ENCODE measurements at places on chromosomes 13 and 19. TPM values are rescaled to one million over a fixed set of nuclear protein-coding genes. Genes with fewer than 3 reads are reported as not detected.

The SSC5D gene
- not detected for total RNA-seq

The CYP2A7 gene
- total RNA-seq = not detected

The KCNJ14 gene
- 0.42 TPM for total RNA-seq

The AP2S1 gene
- total RNA-seq = 331 TPM

The DLEU7 gene
- not detected for total RNA-seq

The CCDC70 gene
- total RNA-seq = not detected

The SERPINE3 gene
- not detected for total RNA-seq

The VSTM2B gene
- total RNA-seq = not detected

The C13orf42 gene
- total RNA-seq = not detected

The ZNF880 gene
- 7.3 TPM for total RNA-seq

The B3GNT3 gene
- total RNA-seq = 15.7 TPM

The KCNN1 gene
- total RNA-seq = not detected

The ZNF112 gene
- total RNA-seq = 1.5 TPM

The B9D2 gene
- 3.4 TPM for total RNA-seq

The PDX1 gene
- total RNA-seq = not detected

The APOC4 gene
- total RNA-seq = not detected

The FGF21 gene
- total RNA-seq = not detected

The SHISA2 gene
- total RNA-seq = 1.1 TPM

The CEACAM1 gene
- total RNA-seq = 5.8 TPM

The FSD1 gene
- total RNA-seq = 5.1 TPM

The NALCN gene
- total RNA-seq = 0.37 TPM

The ERVV-1 gene
- not detected for total RNA-seq

The KIR2DL3 gene
- total RNA-seq = not detected

The PCDH17 gene
- total RNA-seq = not detected

The ZNF99 gene
- not detected for total RNA-seq

The CD22 gene
- not detected for total RNA-seq

The SH2D3A gene
- 64.3 TPM for total RNA-seq

The YJEFN3 gene
- 0.28 TPM for total RNA-seq

The BST2 gene
- not detected for total RNA-seq

The SHISA7 gene
- total RNA-seq = not detected

The OR10H1 gene
- 0.21 TPM for total RNA-seq

The FFAR1 gene
- total RNA-seq = not detected

The PEX11G gene
- 4.5 TPM for total RNA-seq

The IRS2 gene
- 9.6 TPM for total RNA-seq

The ZNF497 gene
- 0.78 TPM for total RNA-seq

The HSPB6 gene
- total RNA-seq = 0.35 TPM
